ENCODE measurements at places on chromosomes 12 and 14. TPM values are rescaled to one million over a fixed set of nuclear protein-coding genes. Genes with fewer than 3 reads are reported as not detected.

Gene GTF2A1
- total RNA-seq: 24.7 TPM

Gene C14orf119
- total RNA-seq: 41.2 TPM

Gene RIC8B
- total RNA-seq: 9.2 TPM

Gene MYF6
- total RNA-seq: not detected

Gene GLI1
- total RNA-seq: 1.1 TPM

Gene LRRK2
- 1.1 TPM for total RNA-seq

Gene DNAJC22
- 2.1 TPM for total RNA-seq

Gene TIGAR
- total RNA-seq: 19.3 TPM

Gene GLIPR1L1
- total RNA-seq: not detected

Gene MFAP5
- total RNA-seq: 0.86 TPM

Gene IKBIP
- total RNA-seq: 50.6 TPM

Gene KTN1
- 143 TPM for total RNA-seq

Gene ARHGEF40
- 17.5 TPM for total RNA-seq

Gene PGF
- total RNA-seq: 2.4 TPM

Gene NTF3
- 10.5 TPM for total RNA-seq

Gene WSCD2
- not detected for total RNA-seq

Gene KLRC1
- total RNA-seq: not detected

Gene SLC17A8
- total RNA-seq: not detected
